ENCODE measurements at places on chromosomes 7 and 10. TPM values are rescaled to one million over a fixed set of nuclear protein-coding genes. Genes with fewer than 3 reads are reported as not detected.

DNA sequence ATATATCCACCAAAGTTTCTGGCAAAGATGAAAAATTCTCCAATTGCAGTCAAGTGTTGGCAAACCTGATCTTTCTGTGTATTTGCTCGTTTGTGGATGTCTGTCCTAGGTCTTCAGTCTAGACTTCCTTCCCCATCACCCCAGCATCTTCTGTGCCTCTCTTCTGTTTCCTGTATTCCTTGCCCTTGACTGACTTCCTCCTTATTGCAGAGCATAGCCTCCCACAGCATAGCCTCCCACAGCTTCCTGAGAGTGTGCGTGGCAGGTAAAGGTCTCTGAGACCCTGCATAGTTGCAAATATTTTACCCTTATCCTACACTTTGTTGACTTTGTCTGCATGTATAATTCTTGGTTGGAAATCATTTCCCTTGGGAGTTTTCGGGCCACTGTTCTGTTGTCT, 18.4 kb downstream of the SLC18A2 start:
- H3K4me1 ChIP-seq: no peaks in the 10 kb centered on the region
- H3K27me3 ChIP-seq: no peaks in the 10 kb centered on the region
- DNase-seq: no peak
- no peak overlapping the region for H3K4me3 ChIP-seq
- no peak overlapping the region for H3K27ac ChIP-seq

DNA sequence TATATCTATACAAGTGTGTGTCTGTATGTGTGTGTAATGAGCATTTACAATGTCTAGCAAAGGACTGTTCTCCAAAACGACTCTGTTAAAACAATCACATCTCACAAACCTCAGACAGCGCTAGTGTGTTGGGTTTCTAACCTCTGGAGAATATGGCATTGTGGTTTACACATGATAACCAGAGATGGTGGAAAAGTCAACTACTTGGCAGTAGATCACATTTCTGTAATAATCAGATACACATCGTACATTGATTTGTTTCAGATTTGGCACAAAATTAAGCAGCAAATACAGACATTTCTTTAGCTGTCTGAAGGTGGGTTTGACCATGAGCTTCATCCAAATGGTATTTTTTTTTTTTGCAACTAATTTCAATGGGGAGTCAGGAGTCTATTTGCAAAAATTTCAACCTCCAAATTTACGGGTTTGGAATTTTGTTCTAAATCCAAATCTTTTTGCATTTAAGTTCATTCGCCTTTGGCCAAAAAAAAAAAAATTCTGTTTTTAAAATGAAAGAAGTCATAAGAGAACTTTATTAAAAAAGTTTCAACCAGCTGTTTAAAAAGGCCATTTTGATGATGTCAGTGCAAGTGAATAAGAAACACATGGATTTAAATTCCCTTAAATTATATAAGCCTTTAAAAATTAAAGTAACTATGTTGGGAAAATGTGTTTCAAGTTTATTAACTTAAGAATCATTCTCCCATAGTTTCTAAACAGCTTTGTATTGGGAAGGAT, 127.8 kb downstream of the TMEM26 start:
- no peaks in the 10 kb centered on the region for H3K27me3 ChIP-seq
- no peak overlapping the region for H3K4me3 ChIP-seq
- no peak overlapping the region for H3K27ac ChIP-seq
- no peaks in the 10 kb centered on the region for H3K36me3 ChIP-seq
- H3K4me1 ChIP-seq: no peaks in the 10 kb centered on the region
- no peak for DNase-seq

- H3K36me3 ChIP-seq: no peaks in the 10 kb centered on the region
- no peak for DNase-seq
- H3K4me1 ChIP-seq: no peaks in the 10 kb centered on the region
- H3K27ac ChIP-seq: peak overlapping the region; percentile 88
- no peaks in the 10 kb centered on the region for H3K27me3 ChIP-seq
Observed at GRCh38 chr10:132420469-132420980, 23.5 kb downstream of the PWWP2B start.

- no peak overlapping the region for H3K4me3 ChIP-seq
- no peak for DNase-seq
- H3K36me3 ChIP-seq: no peaks in the 10 kb centered on the region
- H3K27me3 ChIP-seq: no peaks in the 10 kb centered on the region
- no peak overlapping the region for H3K27ac ChIP-seq
Observed at GRCh38 chr10:112715581-112715980, 234.5 kb upstream of the TCF7L2 start.

GRCh38 chr10:124522933-124523871, 61.6 kb downstream of the LHPP start:
- H3K36me3 ChIP-seq: no peaks in the 10 kb centered on the region
- no peak overlapping the region for H3K27ac ChIP-seq
- no peaks in the 10 kb centered on the region for H3K27me3 ChIP-seq
- no peak for DNase-seq

- no peaks in the 10 kb centered on the region for H3K27me3 ChIP-seq
- H3K27ac ChIP-seq: peak overlapping the region; percentile 94
- no peaks in the 10 kb centered on the region for H3K36me3 ChIP-seq
- H3K4me1 ChIP-seq: no peaks in the 10 kb centered on the region
Observed at GRCh38 chr7:111560773-111561653, 1.3 kb downstream of the IMMP2L start.

DNA sequence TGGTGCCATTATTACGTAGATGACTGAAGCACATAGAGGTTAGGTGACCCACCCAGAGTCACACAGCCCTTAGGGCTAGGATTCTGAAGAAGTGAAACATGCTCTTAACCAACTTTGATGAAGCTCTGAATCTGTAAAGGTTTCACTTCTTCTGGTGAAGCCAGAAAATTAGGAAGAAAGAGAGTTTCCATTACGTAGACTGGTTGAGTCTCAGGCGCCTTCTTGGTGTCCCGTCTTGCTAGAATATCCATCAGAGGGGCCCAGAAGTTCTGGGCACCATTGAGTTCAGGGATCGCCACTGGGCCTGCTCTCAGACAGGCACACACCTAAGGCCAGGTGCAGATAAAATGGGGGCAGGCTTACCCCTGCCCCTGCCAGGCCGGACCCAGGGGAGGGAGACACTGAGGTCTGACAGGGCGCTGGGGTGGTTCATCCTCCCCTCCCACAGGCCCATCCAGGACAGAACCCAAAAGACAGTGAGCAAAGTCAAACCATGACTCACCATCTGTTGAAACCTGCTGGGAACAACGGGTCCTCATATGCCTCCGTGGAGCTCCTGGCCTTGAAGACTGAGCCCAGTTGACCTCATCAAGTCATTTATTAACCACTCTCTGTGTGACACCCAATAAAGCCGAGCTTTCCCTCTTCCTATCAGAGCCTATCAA, 33.2 kb downstream of the DRGX start:
- H3K4me3 ChIP-seq: no peak overlapping the region
- H3K27ac ChIP-seq: no peak overlapping the region
- H3K4me1 ChIP-seq: no peaks in the 10 kb centered on the region
- no peaks in the 10 kb centered on the region for H3K36me3 ChIP-seq

- H3K27ac ChIP-seq: no peak overlapping the region
- no peaks in the 10 kb centered on the region for H3K27me3 ChIP-seq
- DNase-seq: no peak
- no peaks in the 10 kb centered on the region for H3K4me1 ChIP-seq
- no peak overlapping the region for H3K4me3 ChIP-seq
- no peaks in the 10 kb centered on the region for H3K36me3 ChIP-seq
Observed at GRCh38 chr7:156374335-156374734, 266.2 kb upstream of the RNF32 start.

- H3K36me3 ChIP-seq: no peaks in the 10 kb centered on the region
- H3K27me3 ChIP-seq: no peaks in the 10 kb centered on the region
- DNase-seq: no peak
- H3K4me1 ChIP-seq: no peaks in the 10 kb centered on the region
- no peak overlapping the region for H3K4me3 ChIP-seq
- no peak overlapping the region for H3K27ac ChIP-seq
Observed at GRCh38 chr10:109676703-109677102, 246.6 kb downstream of the XPNPEP1 start.

- H3K4me3 ChIP-seq: no peak overlapping the region
- H3K36me3 ChIP-seq: no peaks in the 10 kb centered on the region
- DNase-seq: no peak
Observed at GRCh38 chr7:79292834-79293233, 160.6 kb downstream of the MAGI2 start.

DNA sequence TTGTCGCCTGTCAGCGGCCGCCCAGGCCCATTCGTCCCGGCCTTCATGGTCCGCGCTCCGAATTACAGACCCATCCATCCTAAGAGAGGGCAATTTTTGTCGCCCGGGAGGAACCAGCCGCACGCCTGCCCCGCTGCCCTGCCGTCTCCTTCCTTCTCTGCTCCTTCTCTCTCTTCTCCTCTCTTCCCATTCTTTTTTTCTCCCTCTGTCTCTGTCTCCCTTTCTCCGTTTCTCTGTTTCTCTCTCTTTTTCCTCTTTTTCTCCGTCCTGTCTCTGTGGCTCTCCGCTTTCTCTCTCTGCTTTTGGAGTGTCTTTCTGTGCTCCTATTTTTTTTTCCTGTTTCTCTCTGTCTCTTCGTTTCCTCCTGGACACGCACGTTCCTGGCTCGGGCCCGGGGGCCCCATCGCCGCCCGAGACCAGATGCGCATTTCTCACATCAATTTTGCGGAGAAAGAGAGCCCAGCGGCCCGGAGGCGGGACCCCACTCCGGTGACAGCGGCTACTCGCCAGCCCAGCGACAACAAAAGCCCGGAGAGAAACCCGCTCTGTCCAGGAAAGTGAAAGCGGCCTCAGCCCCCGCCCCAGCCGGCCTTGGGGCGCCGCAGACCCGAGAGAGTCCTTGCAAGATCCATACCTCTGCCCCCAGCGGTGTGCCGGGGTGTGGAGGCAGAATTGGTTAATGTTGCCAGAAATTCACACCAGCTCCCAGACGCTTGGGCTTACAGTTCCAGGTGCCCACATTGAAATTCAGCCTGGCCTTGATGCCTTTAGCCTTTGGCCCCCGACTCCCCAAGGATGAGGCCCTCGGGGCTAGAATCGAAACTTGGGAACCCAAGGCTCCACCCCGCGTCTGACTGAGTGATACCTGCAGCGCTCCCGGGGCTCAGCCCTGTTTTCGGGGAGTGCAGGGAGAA, 4.1 kb downstream of the LBX1 start:
- H3K4me1 ChIP-seq: peaks cover 4% of the 10 kb centered on the region
- no peak overlapping the region for H3K27ac ChIP-seq

GRCh38 chr7:94169682-94170081, 165.5 kb upstream of the BET1 start:
- H3K36me3 ChIP-seq: no peaks in the 10 kb centered on the region
- H3K4me3 ChIP-seq: no peak overlapping the region
- no peak for DNase-seq
- no peaks in the 10 kb centered on the region for H3K4me1 ChIP-seq
- no peaks in the 10 kb centered on the region for H3K27me3 ChIP-seq
- no peak overlapping the region for H3K27ac ChIP-seq

DNA sequence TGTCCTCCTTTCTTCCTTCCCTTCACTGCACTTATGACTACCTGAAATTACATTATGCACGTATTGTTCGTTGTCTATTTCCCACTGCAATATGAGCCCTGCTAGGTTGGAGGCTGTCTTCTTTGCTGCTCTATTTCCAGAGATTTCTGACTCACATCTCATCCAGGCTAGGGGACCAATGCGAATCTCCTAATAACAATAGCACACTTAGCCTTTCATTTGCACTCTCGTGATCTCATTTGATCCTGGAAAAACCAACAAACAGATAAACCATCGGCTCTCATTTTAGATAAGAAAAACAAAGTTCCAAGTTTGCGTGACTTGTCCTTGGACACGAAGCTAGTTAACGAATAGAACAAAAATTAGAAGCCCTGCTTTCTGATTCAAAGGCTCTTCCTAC, 1.4 kb downstream of the ZNF438 start:
- no peak for DNase-seq
- H3K4me3 ChIP-seq: no peak overlapping the region
- H3K27ac ChIP-seq: no peak overlapping the region
- no peaks in the 10 kb centered on the region for H3K27me3 ChIP-seq

- DNase-seq: no peak
- no peaks in the 10 kb centered on the region for H3K36me3 ChIP-seq
- no peaks in the 10 kb centered on the region for H3K27me3 ChIP-seq
- peaks cover 14% of the 10 kb centered on the region for H3K4me1 ChIP-seq
- H3K4me3 ChIP-seq: no peak overlapping the region
Observed at GRCh38 chr7:68733219-68734153, 864.8 kb upstream of the AUTS2 start.

GRCh38 chr10:97087296-97087695, 98.5 kb downstream of the SLIT1 start:
- H3K4me1 ChIP-seq: no peaks in the 10 kb centered on the region
- no peaks in the 10 kb centered on the region for H3K27me3 ChIP-seq
- H3K27ac ChIP-seq: no peak overlapping the region
- no peak for DNase-seq
- H3K4me3 ChIP-seq: no peak overlapping the region

- no peaks in the 10 kb centered on the region for H3K36me3 ChIP-seq
- no peak overlapping the region for H3K4me3 ChIP-seq
- no peaks in the 10 kb centered on the region for H3K27me3 ChIP-seq
Observed at GRCh38 chr10:126073606-126074005, 177.2 kb downstream of the FANK1 start.

GRCh38 chr10:80132299-80133139, at the start of gene PLAC9:
Gene PLAC9, plus strand, starts transcription at chr10:80132730. Its CDS starts 33 bp downstream, at chr10:80132763.
- peak; percentile 35 for DNase-seq
- no peaks in the 10 kb centered on the region for H3K4me1 ChIP-seq
- H3K27ac ChIP-seq: no peak within 1 kb of the TSS
- H3K27me3 ChIP-seq: no peaks in the 10 kb centered on the region
- H3K4me3 ChIP-seq: peak within 1 kb of the TSS; percentile 18

DNA sequence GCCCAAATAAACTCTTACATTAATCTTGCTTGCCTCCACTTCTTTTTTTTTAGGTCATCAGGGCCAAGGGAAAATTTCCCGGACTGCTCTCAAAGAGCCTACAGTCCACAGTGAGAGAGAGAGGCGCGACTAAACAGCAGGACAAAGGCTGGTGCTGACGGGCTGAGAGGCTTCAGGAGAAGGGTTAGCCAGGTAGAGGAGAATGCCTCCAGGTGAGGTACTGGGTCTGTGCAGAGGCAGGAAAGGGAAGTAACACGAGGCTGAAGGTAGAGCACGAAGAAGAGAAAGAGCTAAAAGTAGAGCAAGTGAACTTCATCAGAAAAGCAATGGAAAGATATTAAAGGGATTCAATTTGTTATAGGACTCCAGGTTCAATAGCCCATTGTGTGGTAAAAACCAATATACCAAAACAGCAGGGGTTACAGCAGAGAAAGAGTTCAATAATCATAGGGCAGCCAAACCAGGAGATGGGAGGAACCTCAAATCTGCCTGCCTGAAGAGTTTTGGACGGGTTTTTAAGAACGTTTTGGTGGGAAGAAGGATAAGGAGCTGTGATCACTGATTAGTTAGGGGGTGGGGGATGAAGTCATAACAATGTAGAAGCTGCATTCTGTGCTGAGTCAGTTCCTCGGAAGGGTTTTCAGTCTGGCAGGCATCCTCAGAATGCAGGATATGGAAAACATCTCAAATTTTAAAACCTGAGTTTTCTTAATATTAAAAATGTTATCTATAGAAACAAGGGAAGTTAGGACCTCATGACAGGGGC, 171.5 kb downstream of the AKR1D1 start:
- H3K27me3 ChIP-seq: no peaks in the 10 kb centered on the region
- no peak for DNase-seq

Gene BEND7
- total RNA-seq: 16.0 TPM

Gene C7orf33
- total RNA-seq: not detected

Gene GLCCI1
- total RNA-seq: 2.5 TPM

Gene SSC4D
- 1.2 TPM for total RNA-seq

Gene VGF
- not detected for total RNA-seq

Gene CLDN4
- 0.56 TPM for total RNA-seq

Gene NEBL
- total RNA-seq: 1.6 TPM

Gene LRWD1
- total RNA-seq: 8.3 TPM

Gene ACTA2
- 127 TPM for total RNA-seq
